ENCODE measurements at places on chromosomes 5 and 9.

GRCh38 chr5:137838976-137839375, 28.7 kb upstream of the MYOT start:
- no peak overlapping the region for H3K4me3 ChIP-seq
- DNase-seq: no peak
- H3K27me3 ChIP-seq: no peaks in the 10 kb centered on the region
- H3K36me3 ChIP-seq: no peaks in the 10 kb centered on the region
- no peak overlapping the region for H3K27ac ChIP-seq

GRCh38 chr9:126423916-126424185, 97.2 kb downstream of the MVB12B start:
- DNase-seq: no peak
- H3K27me3 ChIP-seq: no peaks in the 10 kb centered on the region
- H3K4me1 ChIP-seq: peaks cover 15% of the 10 kb centered on the region
- no peaks in the 10 kb centered on the region for H3K36me3 ChIP-seq
- no peak overlapping the region for H3K27ac ChIP-seq

DNA sequence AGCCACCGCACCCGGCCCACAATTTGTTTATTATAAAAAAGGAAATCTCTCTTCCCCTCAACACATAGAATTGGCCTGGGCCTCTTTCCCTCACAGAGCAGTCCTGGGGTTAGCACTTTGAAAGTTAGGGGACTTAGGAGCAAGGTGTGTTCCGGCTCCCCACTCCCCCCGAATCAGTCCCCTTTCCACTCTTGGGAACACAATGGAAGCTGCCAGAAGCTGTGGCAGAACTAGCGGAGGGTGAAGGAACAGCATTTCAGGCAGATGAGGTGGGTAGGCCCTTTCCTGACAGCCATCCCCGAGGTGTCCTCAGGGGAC, 16.4 kb upstream of the C5orf47 start:
- H3K36me3 ChIP-seq: no peaks in the 10 kb centered on the region
- peaks cover 9% of the 10 kb centered on the region for H3K27me3 ChIP-seq
- DNase-seq: no peak
- H3K4me3 ChIP-seq: peak overlapping the region; percentile 67

- no peak for DNase-seq
- no peaks in the 10 kb centered on the region for H3K27me3 ChIP-seq
- H3K4me1 ChIP-seq: peaks cover 40% of the 10 kb centered on the region
- peak overlapping the region; percentile 52 for H3K27ac ChIP-seq
- no peak overlapping the region for H3K4me3 ChIP-seq
- peaks cover 47% of the 10 kb centered on the region for H3K36me3 ChIP-seq
Measured at GRCh38 chr9:133340256-133340655, 4.3 kb upstream of the SURF6 start.

- H3K4me1 ChIP-seq: no peaks in the 10 kb centered on the region
- no peaks in the 10 kb centered on the region for H3K36me3 ChIP-seq
- H3K27me3 ChIP-seq: no peaks in the 10 kb centered on the region
- DNase-seq: no peak
Measured at GRCh38 chr5:100623719-100624118, 88.5 kb downstream of the FAM174A start.

DNA sequence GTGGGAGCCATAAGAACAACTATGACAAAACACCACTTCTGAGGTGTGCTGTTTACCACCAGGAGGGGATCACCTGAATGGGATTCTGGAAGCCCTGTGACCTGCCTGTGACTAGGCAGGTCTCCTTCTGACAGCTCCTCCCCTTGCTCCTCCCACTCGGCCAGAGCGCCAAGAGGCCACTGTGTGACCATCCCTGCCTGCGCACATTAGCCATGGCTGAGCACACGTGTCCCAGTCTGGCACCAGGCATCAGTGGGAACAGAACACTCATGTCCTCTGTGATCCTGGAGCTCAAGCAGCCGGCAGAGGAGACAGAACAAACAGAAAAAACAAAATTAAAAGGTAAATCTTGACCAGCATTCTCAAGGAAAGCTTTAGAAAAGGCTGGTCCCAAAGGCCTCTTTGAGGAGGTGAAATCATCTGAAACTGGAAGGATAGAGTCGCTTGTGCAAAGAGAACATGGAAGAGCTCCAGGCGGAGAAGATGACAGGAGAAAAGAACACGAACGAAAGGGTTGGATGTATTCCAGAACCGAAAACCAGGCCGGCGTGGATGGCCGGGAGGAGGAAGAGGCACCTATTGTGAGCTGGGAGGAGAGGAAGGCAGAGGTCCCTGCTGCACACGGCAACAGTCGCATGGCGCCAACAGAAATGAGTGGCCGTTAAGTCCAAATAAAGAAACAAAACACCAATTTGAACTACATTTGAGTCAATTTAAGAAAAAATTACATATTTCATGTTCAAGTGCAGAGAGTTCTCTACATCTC, 5.1 kb downstream of the MED10 start:
- H3K4me3 ChIP-seq: no peak overlapping the region
- peaks cover 24% of the 10 kb centered on the region for H3K4me1 ChIP-seq
- no peak for DNase-seq
- H3K27ac ChIP-seq: no peak overlapping the region
- peaks cover 68% of the 10 kb centered on the region for H3K36me3 ChIP-seq

DNA sequence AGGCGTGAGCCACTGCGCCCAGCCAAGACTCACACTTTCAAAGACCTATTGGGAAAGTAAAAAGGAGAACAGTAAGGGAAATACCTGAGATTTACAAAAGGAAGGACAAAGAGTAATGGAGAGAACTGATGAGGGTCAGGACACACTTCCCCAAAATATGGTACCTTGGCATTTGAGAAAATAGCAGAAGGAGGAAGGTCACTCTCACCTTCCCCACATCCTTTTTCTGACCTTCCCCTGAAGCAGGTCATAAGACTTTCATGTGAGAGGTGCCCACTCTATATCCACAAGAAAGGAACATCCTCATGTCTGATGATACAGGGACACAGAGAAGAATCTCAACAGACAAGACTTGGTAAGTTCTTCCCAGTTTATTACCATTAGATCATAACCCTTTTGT, 272.8 kb downstream of the FBXL17 start:
- H3K27ac ChIP-seq: no peak overlapping the region
- H3K4me1 ChIP-seq: no peaks in the 10 kb centered on the region
- no peak for DNase-seq
- no peak overlapping the region for H3K4me3 ChIP-seq

DNA sequence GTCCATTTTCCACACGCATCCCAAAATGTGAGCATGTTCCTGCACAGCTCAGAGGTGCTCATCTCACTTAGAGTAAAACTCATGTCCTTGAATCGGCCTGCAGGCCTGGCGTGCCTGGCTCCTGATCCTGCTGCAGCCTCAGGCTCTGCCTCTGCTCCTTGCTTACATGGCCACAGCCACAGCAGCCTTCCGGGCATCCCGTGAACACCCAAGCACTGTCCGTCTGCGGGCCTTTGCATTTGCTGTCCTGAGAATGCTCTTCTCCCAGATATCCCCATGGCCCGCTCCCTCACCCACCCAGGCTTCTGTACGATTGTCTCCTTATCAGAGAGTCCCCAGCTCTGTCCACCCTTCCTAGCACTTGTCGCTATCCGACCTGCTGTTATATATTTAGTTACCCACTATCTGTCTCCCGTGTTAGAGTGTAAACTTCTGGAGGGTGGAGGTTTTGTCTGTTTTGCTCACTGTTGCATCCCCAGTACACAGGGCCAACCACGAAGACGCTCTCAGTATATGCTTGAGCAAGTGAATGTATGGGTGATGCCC, 21.9 kb downstream of the FGF18 start:
- no peaks in the 10 kb centered on the region for H3K27me3 ChIP-seq
- H3K36me3 ChIP-seq: no peaks in the 10 kb centered on the region
- no peak for DNase-seq
- no peak overlapping the region for H3K27ac ChIP-seq

GRCh38 chr9:92962303-92962649, 15.0 kb downstream of the FGD3 start:
- no peaks in the 10 kb centered on the region for H3K27me3 ChIP-seq
- peaks cover 60% of the 10 kb centered on the region for H3K4me1 ChIP-seq
- no peak for DNase-seq
- H3K4me3 ChIP-seq: no peak overlapping the region
- H3K27ac ChIP-seq: peak overlapping the region; percentile 76
- H3K36me3 ChIP-seq: peaks cover 24% of the 10 kb centered on the region

- no peaks in the 10 kb centered on the region for H3K27me3 ChIP-seq
- H3K4me3 ChIP-seq: no peak overlapping the region
- DNase-seq: no peak
- H3K4me1 ChIP-seq: no peaks in the 10 kb centered on the region
- no peaks in the 10 kb centered on the region for H3K36me3 ChIP-seq
Measured at GRCh38 chr5:33328818-33329217, 111.9 kb upstream of the TARS1 start.

GRCh38 chr9:74838351-74838750, 49.4 kb downstream of the TRPM6 start:
- no peaks in the 10 kb centered on the region for H3K4me1 ChIP-seq
- no peak overlapping the region for H3K27ac ChIP-seq
- no peak for DNase-seq
- no peaks in the 10 kb centered on the region for H3K36me3 ChIP-seq
- H3K4me3 ChIP-seq: no peak overlapping the region

DNA sequence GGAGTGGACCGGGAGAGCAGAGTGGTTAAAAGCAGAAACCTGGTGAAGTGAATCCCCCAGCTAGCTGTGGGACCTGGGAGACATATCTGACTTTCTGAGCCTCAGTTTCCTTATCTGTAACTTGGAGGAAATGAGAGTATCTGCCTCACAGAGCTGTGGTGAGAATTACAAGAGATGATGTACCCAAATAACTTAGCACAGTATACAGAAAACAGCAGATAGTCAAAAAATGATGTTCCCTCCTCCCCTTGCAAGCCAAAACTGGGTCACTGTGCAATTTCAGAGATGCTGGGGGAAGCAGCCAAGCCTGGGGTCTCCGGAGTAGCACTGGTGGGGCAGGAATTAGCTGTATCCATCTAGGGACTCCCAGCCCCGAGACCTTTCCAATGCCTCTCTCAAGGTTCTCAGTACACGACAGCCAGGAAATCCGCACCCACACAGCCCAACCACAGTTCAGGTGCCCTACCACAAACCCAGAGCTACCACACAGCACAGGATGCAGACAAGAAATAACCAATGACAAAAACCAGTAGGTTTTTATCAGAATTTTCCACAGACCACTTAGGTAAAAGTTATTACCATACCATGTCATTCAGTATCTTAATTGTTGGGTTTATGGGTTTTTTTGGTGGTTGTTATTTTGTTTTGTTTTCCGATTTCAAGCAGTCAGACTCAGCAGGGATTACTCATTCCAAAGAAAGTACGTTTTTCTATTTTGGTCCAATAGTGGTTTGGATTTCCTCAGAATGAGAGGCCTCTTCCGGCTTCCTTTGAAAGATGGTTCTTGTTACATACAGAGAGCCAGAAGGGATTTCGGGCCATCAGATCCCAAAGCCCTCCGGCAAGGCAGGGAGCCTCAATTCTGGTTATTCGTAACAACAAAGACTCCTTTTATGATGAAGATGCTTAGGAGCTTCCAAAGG, 4.9 kb upstream of the HRH2 start:
- DNase-seq: peak; percentile 82
- peaks cover 4% of the 10 kb centered on the region for H3K27me3 ChIP-seq
- H3K36me3 ChIP-seq: peaks cover 28% of the 10 kb centered on the region

- H3K36me3 ChIP-seq: peaks cover 5% of the 10 kb centered on the region
- H3K27ac ChIP-seq: no peak overlapping the region
- H3K4me3 ChIP-seq: no peak overlapping the region
- no peaks in the 10 kb centered on the region for H3K27me3 ChIP-seq
Measured at GRCh38 chr9:4904322-4905134, 80.5 kb upstream of the JAK2 start.

- peak overlapping the region; percentile 88 for H3K27ac ChIP-seq
- H3K36me3 ChIP-seq: peaks cover 5% of the 10 kb centered on the region
- H3K4me3 ChIP-seq: no peak overlapping the region
- H3K4me1 ChIP-seq: peaks cover 46% of the 10 kb centered on the region
Measured at GRCh38 chr9:68654075-68654474, 51.0 kb upstream of the PIP5K1B start.

DNA sequence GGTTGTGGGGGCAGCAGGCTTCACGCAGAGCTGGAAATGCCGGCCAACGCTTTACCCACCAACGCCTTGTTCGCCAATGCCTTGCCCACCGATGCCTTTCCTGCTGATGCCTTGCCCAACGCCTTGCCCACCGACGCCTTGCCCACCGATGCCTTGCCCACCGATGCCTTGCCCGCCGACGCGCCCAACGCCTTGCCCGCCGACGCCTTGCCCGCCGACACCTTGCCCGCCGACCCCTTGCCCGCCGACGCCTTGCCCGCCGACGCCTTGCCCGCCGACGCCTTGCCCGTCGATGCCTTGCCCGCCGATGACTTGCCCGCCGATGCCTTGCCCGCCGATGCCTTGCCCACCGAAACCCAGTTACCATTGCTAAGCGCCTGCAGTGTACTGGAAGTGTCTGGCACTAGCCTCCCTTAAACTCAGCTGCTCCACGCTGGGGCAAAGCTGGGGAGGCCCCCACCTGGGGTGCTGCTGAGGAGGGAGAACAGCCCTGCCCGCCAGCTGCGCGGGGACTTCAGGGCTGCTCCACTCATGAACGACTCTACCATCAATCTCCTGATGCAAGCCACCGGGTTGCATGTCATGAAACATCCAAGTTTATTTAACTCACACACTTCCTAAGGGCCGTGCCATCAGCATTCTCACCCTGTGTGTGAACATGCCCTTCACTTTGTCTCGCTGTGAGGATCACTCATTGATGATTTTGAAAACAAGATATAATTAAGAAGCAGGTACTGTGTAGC, 1.8 kb downstream of the SLC6A18 start:
- H3K4me1 ChIP-seq: no peaks in the 10 kb centered on the region
- no peak for DNase-seq
- H3K27me3 ChIP-seq: peaks cover 23% of the 10 kb centered on the region
- no peak overlapping the region for H3K4me3 ChIP-seq
- H3K36me3 ChIP-seq: no peaks in the 10 kb centered on the region
- no peak overlapping the region for H3K27ac ChIP-seq

- H3K36me3 ChIP-seq: peaks cover 16% of the 10 kb centered on the region
- H3K4me1 ChIP-seq: peaks cover 11% of the 10 kb centered on the region
- H3K27ac ChIP-seq: no peak overlapping the region
- no peak overlapping the region for H3K4me3 ChIP-seq
Measured at GRCh38 chr5:55638051-55638450, 74.1 kb downstream of the SLC38A9 start.

- no peaks in the 10 kb centered on the region for H3K4me1 ChIP-seq
- no peak overlapping the region for H3K4me3 ChIP-seq
- no peak for DNase-seq
- no peaks in the 10 kb centered on the region for H3K27me3 ChIP-seq
- H3K27ac ChIP-seq: no peak overlapping the region
- no peaks in the 10 kb centered on the region for H3K36me3 ChIP-seq
Measured at GRCh38 chr5:1772634-1773033, 27.0 kb downstream of the MRPL36 start.

- DNase-seq: no peak
- no peaks in the 10 kb centered on the region for H3K36me3 ChIP-seq
- peaks cover 18% of the 10 kb centered on the region for H3K4me1 ChIP-seq
- peaks cover 9% of the 10 kb centered on the region for H3K27me3 ChIP-seq
- no peak overlapping the region for H3K27ac ChIP-seq
Measured at GRCh38 chr9:69122549-69123141, 51.4 kb upstream of the TJP2 start.

DNA sequence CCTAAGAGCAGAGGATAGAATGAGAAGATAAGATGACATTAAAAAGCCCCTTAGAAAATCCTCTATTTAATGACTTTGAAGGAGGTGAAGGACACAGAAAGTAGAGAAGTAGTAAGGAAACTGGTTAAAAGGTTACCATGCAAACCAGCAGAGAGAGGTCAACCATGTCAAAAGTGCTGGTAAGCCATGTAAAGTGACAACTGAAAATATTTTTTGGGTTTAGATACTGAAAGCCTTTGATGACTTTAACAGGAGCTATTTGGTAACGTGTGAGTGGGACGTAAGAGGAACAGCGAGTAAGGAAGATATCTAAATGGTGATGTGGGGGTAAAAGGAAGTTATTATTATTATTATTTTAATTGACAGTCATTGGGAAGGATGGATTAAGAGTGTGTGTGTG, 56.9 kb downstream of the MACIR start:
- peaks cover 16% of the 10 kb centered on the region for H3K27me3 ChIP-seq
- DNase-seq: no peak
- H3K4me1 ChIP-seq: no peaks in the 10 kb centered on the region
